ENCODE measurements at places on chromosomes 2 and 18.

DNA sequence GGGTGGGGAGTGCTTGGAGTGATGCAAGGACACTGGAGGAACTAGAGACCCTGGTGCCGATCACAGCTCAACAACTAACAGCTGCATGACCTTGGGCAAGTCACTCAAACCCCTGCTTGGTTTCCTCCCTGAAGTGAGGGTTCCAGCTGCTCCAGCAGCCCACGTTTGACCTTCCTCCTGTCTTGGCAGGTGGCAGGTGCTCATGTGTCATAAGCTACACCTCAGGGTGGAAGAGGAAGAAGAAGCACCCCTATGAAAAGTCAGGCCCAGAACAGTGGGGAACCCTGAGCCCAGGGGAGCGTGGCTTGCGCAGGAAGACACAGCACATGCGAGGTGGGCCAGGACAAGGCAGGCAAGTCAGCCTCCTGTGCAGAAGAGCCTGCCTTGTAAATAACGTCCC, 42.4 kb downstream of the MRPL35 start:
- no peak for DNase-seq

DNA sequence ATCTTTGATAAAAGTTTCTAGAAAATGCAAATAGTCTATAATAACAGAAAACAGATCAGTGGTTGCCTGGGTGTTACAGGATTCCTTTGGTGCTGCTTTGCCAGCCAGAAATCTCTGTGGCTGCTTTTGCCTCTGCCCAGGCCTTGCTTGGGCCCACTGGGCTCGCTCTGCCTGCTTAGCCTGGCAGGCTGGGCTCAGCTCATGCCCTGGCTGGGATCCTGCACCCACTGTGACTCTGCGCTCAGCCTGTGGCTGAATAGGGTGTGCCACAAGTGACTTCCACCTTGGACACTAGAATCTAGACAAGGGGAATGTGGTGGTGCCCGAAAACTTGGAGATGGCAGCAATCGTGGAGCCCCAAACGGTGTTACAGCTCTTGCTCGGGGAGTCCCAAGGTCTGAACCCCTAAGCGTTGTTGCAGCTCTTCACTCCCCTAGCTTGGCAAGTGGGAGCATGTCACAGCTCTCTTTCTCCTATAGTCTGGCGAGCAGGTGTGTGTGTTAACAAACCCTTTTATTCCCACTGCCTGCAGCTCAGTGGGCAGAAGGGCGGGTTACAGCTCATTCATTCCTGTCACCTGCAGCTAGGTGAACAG, 50.9 kb downstream of the FBXO48 start:
- DNase-seq, result no peak

GRCh38 chr2:9556121-9556743, 602 bp upstream of the ADAM17 start:
- no peak for DNase-seq

GRCh38 chr18:67475673-67476072, 40.8 kb downstream of the DSEL start:
- no peak for DNase-seq

GRCh38 chr2:62783679-62784078, 78.2 kb downstream of the EHBP1 start:
- no peak for DNase-seq

DNA sequence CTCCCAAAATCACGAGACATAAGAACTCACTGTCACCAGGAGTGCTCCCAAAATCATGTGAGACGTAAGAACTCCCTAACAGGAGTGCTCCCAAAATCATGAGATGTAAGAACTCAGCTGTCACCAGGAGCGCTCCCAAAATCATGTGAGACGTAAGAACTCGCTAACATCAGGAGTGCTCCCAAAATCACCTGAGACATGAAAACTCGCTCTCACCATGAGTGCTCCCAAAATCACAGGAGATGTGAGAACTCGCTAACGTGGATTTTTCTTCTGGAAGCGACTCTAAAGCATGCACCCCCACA, 53.1 kb downstream of the CTDP1 start:
- no peak for DNase-seq

DNA sequence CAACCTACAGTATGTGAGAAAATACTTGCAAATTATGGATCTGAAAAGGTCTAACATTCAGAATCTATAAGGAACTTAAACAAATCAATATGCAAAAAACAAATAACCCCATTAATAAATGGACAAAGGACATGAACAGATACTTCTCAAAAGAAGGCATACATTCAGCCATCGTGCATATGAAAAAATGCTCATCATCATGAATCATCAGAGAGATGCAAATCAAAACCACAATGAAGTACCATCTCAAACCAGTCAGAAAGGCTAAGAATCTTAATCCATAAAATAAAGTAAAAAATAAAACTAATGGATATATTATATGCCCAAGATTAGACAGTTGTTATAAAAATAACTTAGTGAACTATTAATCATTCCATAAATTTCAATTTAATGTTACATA, 154.0 kb downstream of the CALCRL start:
- DNase-seq, result no peak

- DNase-seq, result no peak
These were observed 364.2 kb downstream of the NYAP2 start for GRCh38 chr2:225763711-225764110.

DNA sequence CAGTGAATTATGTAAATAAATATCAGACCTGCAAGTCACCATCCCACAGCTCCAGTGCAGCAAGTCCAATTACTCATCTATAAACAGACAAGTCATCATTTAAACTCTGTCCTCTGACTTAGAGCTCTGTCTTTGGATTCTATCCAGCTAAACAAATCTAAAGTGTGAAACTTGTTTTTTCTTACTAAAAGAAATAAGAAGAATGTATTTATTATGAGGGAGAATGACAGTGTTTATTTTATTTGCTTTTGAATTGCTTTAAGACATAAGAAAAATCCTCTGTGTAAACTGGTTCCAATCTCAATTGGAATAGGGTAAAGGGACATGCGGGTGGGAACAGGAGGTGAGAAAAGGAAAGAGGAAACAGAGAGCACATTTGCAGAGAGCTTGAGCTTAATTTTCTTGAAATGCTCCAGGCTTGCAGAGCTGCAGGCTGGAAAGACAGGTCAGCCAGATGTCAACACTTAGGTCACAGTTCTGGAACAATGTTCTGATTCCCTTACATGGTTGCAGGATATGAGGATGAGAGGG, 355.8 kb downstream of the MEIS1 start:
- peak; percentile 30 for DNase-seq

DNA sequence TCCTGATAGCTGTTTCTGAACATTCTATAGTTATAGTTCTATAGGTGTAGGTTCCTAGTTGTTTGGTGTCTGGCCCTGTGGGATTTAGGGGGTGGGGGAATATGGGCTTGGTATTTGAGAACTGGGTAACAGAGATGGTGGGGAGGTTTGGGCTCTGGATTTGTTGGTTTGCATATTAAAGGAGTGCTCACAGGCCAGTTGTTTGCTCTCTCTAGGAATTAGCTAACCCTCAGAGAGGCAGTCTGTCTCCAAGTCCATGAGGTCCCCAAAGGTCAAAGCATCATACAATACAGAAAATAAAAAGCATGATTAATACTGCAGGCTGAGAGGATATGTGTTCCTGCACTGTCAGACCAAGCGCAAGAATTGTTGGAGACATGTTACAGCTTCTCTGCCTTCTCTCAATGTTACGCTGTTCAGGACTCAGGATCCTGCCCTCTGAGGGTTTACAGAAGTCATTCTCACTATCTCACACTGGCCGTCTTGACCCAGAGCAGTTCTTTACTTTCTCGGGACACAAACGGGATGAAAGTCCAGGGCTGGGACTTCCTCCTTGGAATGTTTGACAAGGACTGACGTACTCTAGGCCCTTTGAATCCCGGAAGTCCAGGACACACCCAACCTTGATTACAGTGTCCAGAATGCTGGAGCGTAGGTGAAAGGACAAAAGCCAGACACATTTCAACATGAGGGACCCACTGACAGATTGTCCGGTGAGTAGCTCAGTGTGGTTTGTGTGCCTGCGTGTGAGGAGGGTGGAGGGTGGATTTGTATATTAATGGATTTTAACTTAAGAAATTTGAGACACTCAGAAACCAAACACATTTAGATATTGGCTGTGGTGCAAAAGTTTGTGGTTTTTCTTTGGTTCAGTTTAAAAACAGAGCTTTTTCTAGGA, at the start of gene NOSTRIN:
Gene NOSTRIN, plus strand, starts transcription at position 677 of the 898 bp plus-strand sequence. Its CDS starts 10 bp downstream, at position 687.
- DNase-seq, result peak; percentile 21

- DNase-seq, result no peak
These were observed 29.6 kb downstream of the SMYD1 start for GRCh38 chr2:88097192-88097591.

GRCh38 chr2:43033466-43034241, 192.8 kb downstream of the ZFP36L2 start:
- no peak for DNase-seq

GRCh38 chr2:95004711-95005110, 20.8 kb upstream of the MAL start:
- no peak for DNase-seq

- peak; percentile 88 for DNase-seq
These were observed 183.5 kb downstream of the ANTXR1 start for GRCh38 chr2:69196327-69197117.

GRCh38 chr2:165870346-165870745, 76.3 kb upstream of the GALNT3 start:
- DNase-seq, result no peak

- peak; percentile 9 for DNase-seq
These were observed 12.7 kb upstream of the NFU1 start for GRCh38 chr2:69449906-69450305.

GRCh38 chr2:26852405-26853306, 4.7 kb downstream of the DPYSL5 start:
- no peak for DNase-seq

GRCh38 chr2:236886456-236886855, 199.2 kb upstream of the COPS8 start:
- DNase-seq, result no peak

DNA sequence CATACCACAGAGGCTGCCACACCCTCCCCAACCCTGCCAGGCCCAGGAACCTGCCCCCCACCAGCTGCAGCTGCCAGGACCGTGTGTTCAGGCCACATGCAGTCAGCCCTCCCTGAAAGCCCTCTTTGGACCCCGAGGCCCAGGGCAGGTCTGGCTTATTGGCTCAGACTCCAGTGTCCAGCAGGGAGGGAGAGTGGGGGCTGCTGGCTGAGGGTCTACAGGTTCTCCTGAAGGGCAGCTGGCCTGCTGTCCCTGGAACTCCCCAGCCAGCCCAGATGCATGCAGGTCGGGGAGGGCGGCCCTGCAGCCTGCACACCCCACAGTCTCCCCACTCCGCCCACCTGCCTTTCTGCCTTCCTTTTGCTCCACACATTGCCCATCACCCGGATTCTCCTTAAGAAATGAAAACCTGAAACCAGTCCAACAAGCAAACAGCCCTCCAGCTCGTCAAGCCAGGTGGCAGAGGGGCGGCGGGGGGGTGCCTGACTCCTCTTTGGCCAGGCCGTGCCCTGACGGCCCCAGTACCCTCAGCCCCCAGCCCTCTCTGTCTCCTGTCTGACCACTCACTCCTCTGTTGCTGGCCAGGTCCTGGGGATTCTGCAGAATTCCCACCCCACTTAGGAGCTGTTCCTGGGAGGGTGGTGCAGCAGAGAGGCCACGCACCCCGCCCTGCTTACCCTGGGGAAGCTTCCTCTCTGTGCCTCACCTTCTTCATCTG, 18.0 kb downstream of the GPR35 start:
- DNase-seq, result no peak

GRCh38 chr2:233471291-233472035, 95.1 kb downstream of the USP40 start:
- no peak for DNase-seq

DNA sequence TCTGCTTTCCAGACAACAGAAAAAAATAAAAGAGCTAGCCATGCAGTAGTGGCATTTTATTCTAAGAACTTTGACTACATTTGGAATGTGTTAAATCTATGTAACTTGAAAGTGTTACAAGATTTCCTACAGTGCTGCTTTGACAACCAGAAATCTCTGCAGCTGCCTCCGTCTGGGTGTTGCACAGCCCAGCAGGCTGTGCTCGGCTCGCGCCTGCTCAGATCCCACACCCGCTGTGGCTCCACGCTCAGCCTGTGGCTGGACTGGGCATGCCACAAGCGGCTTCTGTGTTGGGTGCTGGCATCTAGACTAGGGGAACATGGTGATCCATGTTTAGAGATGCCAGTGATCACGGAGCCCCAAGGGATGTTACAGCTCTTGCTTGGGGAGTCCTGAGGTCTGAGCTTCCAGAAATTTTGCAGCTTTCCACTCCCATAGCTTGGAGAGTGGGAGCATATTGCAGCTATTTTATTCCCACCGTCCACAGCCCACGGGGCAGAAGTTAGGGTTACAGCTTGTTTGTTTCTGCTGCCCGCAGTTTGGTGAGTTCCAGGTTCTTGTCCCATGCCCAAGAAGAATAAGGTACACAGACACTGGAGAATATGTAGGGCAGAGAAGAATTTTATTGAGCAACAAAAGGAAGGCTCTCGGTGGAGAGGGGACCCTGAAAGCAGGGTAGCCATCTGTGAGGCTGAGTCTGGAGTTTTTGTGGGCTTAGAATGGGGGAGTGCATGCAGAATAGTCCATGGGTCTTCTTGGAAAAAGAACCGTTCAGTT, 44.1 kb downstream of the FAM171B start:
- no peak for DNase-seq

DNA sequence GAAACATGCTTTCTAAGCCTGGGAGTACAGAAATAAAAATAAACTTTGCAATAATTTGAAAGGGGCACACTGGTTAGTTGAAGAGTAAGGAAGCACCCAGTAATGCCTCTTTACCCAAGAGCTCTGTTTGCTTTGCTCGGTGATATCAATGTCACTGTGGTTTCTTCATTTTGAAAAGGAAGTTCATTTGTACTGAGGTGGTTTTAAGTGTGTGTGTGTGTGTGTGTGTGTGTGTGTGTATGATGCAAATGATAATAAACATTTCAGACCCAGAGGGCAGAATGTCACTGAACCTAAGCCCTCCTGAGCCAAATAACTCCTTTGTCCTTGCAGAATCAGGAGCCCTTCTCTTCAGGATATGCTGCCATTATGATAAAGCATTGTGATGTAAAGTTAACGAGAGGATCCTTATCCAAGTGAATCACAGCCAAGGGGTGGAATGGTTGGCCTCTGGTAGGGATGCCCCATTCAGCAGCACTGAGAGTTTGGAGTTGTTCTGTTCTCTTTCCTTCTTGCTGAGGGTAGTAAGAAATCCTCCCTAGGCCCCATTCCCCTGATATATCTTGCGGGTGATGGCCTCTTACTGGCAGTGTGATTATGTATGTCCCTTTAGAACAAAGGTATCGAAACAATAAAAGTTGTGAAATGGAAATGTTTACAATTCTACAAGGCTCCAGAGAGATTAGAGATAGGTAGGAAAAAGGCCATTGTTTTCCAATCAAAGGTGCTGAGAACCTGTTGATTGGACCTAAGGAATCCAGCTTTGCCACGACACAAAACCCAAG, 7.6 kb downstream of the ITGA6 start:
- no peak for DNase-seq

- no peak for DNase-seq
These were observed 7.6 kb downstream of the ADRA2B start for GRCh38 chr2:96108541-96109360.

- no peak for DNase-seq
These were observed 91.6 kb downstream of the DHRS9 start for GRCh38 chr2:169160926-169161481.

- DNase-seq, result no peak
These were observed 30.6 kb upstream of the SCN9A start for GRCh38 chr2:166406374-166406773.

DNA sequence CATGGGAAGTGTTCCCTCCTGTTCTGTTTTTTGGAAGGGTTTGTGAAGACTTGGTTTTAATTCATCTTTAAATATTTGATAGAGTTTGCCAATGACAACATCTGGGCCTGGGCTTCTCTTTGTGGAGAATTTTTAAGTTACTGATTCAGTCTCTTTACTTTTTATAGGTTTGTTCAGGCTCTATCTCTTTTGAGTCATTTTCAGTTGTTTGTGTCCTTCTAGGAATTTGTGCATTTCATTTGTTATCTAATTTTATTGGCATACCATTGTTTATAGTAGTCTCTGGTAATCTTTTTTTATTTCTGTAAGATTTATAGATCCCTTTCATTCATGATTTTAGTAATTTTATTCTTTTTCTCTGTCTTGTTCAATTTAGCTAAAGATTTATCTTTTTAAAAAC, 14.6 kb downstream of the SCLY start:
- no peak for DNase-seq
